ENCODE measurements at places on chromosomes 4 and X.

DNA sequence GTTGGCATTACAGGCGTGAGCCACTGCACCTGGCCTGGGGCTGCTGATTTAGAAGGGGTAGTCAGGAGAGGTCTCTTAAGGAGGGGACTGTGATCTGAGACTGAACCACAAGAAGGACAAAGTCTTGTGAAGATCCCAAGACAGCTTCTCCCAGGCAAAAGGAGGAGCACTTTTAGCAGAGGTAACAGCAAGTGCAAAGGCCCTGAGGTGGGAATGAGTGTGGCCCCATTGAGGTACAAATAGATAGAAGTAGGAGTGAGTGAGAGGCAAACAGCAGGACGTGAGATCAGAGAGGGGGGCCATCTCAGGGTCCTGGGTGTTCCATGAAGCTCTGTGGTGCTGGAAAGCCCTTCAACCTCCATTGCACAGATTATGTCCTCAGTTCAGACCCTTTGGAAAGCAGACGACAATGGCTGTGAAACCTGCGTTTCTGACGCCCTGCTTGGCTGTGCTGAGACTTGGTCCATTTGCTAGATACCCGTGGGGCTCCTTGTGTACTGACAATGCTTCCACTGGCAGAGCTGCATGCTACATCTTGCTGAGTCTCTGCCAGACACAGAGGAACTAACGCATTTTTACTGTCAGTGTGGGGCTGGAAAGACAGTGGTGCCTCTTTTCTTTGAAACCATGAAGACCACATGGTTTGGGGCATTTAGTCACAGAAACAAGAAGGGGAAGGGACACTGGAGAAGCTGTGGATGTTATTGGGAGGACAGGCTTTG lies 1.3 kb upstream of the CCKAR start:
- no peak for DNase-seq

GRCh38 chr4:158857951-158858350 lies 89.1 kb downstream of the FNIP2 start:
- DNase-seq = no peak

DNA sequence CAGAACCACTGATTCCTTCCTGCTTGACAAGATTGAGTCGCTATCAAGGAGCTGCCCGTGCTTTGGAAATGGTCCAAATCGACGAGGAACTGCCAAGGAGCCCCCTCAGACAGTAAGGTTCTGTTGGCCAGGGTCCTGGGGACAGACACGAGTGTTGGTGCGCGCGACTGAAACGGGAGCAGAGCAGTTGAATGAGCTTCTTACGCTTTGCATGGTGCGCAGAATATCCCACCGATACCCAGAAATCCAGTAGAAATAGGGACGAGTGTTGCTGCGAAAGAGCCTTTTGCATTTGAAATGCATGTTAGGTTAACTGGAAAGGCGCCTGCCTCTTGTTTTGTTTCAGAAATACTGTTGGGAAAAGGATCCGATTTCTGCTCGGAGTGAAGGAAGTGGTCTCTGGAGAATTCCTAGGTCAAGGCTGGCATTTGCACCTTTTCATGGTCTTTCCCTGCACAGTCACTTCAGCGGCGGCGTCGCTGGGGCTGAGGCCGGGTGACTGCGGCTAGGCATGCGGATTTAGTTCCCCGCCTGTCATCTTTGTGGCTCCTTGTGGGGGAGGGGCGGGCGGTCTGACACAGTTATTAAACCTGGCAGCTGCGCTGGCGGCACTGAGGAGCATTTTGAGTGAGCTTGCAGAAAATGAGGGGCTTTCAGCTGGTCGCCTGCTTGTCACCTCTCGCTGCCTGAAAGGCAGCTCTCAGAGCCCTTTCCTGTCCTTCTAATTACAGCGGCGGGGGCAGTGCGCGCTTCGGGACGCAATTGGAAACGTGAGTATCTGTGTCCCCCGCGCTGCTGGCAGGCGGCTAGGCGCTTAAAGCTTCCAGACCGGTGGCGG lies 51.5 kb upstream of the TRIM2 start:
- peak; percentile 68 for DNase-seq

GRCh38 chr4:106875340-106875739 lies 160.8 kb downstream of the DKK2 start:
- no peak for DNase-seq

DNA sequence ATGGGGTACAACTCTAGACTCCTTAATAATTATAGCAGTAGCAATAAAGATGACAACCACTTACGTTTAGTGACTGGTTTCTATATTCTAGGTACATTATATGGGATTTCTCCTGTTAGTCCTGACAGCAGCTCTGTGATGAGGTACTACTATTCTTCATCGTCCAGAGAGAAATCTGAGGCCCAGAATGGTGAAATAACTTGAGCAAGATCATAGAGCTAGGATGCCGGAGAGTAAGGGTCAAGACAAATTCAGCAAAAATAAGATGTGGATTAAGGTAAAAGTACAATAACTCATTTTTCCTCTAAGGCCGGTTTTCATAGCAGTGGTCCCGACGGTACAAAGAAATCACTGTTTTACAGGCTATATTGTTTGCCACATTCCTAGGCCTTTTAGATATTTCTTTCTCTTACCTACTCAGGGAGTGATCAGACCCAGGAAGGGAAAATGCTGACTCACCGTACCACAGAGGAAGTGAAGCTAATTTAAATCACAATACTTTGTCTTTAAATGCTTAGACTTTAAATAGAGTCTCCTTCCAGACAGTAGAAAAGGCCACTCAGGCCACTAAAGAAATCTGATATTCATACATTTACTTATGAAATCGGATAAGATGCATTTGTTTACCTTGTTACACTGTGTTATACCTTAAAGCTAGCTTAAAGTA lies 2023.0 kb upstream of the AGA start:
- no peak for DNase-seq

DNA sequence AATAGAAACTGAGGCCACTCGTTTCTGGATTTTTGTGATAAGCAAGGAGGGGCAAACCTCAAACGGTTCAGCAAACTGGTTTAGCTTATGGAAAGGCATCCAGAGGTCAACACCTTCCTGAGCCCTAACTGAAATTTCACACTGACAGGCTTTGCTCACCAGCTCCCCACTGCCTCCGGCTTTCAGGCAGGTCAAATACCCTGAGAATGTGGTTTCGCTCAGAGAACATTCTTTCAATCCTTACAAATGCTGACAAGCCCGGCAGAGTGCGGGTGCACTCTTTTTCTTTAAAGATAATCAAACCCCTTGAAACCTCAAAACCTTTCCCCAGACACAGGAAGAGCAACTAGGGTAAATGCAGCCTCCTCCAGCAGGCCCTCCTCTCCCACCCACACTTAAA lies 41.5 kb downstream of the CD40LG start:
- DNase-seq = no peak

DNA sequence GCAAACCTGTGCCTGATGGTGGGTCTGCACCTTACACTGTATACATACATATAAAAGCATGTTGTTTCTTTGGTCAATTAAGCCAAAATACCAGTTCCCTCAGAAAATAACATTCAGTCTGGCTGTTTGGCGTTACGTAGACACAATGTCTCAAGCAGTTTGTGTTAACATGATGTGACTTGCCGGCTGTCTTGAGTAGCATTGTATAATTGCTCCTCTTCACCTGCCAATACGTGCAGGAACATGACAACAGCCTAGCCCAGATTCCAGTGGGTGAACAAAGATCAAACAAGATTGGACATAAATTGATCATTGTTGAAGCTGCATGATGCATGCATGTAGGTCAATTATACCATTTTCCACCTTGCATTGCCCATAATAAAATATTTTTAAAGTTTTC lies 102.3 kb downstream of the F11 start:
- no peak for DNase-seq

- no peak for DNase-seq
Observed at GRCh38 chrX:7389576-7389975, 241.6 kb upstream of the PUDP start.

DNA sequence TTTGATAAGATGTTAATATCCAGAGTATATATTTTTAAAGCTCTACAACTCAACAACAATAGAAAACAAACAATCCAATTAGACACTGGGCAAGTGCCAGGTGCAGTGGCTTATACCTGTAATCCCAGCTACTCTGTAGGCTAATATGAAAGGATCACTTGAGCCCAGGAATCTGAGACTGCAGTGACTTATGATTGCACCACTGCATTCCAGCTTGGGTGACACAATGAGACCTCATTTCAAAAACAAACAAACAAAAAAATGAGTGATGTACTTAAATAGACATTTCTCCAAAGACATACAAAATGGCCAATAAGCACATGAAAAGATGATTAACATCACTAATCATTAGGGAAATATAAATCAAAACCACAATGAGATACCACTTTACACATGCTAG lies 356.8 kb upstream of the PCDH10 start:
- no peak for DNase-seq

DNA sequence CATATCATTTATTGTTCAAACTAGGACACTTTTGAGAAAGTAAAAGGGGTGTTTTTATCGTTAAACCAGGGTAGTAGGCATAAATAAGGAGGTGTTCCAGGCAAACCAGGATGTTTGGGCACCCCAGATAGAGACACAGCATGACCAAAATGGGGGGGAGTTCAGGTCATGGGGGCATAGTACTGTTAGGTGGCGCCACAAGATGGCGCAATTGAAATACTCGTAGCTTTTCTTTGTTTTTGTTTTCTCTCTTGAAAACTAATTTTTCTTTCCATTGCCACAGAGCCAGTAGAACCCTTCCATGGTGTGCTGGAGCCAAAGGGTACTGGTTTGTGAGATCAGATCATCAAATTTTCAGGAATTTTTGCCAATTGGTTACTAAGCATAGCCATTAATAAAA lies 283.4 kb downstream of the BCOR start:
- DNase-seq = peak; percentile 27

DNA sequence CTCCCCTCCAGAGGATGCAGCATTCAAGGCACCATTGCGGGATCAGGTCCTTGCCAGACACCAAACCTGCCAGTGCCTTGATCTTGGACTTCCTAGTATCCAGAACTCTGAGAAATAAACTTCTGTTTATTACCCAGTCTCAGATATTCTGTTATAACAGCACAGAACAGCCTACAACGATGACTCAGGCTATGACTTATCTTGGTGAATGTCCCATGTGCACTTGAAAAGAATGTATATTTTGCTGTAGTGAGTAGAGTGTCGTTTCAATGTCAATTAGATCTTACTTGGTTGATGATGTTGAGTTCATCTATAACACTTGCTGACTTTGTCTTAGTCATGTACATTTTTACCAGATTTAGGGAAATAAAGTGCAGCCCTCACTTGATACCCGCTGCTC lies 34.5 kb upstream of the PGRMC1 start:
- DNase-seq = no peak

- no peak for DNase-seq
Observed at GRCh38 chrX:77960567-77960966, 8.9 kb downstream of the PGAM4 start.

DNA sequence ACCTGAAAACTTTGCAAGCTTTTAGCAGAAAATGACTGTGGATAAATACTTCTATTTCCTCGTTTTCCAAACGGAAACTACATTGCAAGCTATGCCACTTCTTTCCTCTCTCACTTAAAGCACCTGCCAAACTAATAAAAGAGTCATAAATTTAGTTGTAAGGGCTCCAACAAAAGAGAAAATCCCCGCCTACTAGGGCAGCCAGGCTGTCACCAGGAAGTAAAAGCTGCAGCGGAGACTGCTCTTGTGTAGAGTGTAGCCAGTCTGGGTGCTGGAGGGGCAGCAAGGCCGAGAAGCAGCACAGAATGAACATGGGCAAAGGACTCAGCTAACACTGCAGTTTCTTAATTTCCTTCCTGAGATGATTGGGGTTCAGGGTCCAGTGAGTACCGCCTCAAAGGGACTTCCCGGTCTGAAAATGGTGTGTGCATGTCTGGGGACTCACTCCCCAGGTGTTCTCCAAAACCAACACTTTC lies 89.3 kb upstream of the MAML3 start:
- peak; percentile 32 for DNase-seq

DNA sequence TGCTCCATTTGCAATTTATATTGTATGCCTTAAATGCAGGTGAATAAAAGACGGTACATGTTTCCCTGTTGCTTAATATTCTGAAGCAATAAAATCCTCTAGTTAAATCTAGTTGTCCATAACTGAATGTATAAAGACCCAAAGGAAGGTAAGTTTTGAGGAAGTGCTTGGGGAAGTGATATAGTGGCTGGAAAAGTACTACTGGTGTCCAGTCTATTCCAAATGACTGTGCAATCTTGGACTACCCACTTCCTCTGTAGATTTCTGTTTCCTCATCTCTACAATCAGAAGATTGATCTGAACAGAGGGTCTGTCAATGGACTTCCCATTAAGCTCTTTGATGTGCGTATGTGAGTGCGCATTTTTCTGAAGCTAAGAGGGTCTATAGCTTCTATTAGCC lies 17.0 kb downstream of the SNCA start:
- DNase-seq = no peak

DNA sequence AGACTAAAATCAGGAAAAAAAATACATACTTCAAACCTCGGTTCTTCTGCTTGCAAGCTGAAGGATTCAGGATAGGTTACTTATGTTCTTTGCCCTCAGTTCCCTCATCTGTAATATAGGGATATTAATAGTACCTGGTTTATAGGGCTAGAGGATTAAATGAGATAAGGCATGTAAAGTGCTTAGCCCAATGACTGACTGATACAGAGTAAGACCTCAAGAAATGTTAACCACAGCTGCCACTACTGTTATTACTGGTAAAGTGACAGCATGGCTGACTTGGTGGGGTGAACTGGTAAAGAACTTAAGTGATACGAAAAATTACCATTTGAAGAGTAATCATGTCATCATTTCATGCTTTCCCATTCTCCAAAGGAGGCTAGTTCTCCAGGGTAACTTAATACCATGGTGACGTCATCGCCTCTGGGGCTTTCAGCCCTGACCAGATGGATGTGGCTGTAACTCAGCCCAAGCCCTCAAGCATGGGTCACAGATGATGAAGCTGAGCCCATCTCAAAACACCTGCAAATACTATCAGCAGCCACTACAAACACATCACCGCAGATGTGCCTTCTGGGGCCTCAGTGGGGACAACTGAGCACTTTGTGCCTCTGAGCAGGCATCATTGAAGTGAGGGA lies 44.5 kb upstream of the SCML1 start:
- DNase-seq = no peak

DNA sequence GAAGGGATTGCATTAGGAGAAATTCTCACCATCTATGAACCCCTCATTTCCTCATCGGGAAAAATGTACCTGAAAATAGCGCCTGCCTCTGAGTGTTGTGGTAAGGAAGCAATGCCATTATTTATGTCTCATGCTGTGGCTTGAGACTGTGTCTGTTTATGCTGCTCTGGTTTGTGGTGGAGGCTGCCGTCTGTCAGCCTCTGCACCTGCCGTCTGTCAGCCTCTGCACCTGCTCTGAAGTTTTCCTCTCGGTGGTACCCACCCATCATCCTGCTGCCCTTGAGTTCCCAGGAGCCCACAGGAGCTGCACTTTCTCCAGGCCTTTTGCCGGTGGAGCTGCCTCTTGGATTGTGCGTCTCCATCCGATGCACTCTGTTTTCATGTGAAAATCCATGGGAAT lies 68.5 kb upstream of the PPP2R3B start:
- no peak for DNase-seq

DNA sequence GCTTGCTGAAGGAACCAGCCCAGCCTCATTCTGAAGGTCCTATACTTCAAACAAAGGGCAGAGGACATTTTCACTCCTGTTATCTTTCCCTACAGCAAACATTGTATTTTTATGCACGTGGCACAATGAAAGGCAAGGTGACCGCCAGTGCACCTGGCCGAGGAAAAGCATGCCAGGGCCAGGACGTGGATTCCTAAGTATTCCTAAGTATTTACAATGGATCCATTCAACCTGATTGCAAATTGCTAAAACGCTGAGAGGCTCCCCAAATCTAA lies 127.9 kb upstream of the FTHL17 start:
- no peak for DNase-seq

- DNase-seq = no peak
Observed at GRCh38 chrX:68647156-68647957, at the start of gene STARD8. Gene STARD8, plus strand, starts transcription at chrX:68647666. Its CDS starts 217 bp downstream, at chrX:68647883.

Data from Peyer's patch (tissue), 4 donors.